ENCODE measurements at places on chromosomes 7 and 10. TPM values are rescaled to one million over a fixed set of nuclear protein-coding genes. Genes with fewer than 3 reads are reported as not detected.

GRCh38 chr7:29859524-29860185 lies 53.3 kb downstream of the WIPF3 start:
- no peak for DNase-seq

DNA sequence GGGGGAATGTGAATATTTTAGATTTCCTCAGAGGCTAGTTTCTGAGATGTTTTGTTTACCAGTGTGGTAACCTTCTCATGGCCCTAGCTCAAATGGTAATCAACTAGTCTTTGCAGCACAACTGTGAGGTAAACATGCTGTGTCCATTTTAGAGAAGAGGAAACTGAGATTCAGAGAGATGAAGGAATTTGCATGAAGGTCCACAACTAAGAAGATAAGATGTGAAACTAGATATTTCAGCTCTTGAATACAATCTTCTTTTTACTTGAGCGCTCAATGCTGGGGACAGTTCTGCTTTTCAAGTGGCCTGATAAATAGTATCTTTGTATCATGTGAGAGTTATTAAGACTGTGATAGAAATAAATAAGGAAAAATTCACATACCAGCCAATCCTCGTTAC lies 245.4 kb downstream of the AUTS2 start:
- no peak for DNase-seq

DNA sequence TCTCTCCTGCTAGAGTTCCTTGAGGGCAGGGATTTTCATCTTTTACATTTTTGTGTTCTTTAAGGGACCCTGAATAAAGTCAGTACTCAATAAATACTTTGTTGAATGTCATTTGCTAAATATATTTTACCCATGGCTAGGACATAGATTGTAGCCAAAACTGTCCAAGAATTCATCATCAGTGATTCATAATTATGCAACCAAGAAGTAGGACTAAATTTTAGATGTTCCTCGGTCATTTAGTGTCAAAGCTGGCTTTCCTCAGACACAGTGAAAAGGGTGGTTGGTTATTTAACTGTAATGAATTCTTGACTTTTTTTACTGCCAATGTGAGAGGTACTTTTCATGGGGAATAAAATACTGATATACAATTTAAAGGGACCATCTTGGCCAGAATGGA lies 3.3 kb downstream of the NUDT13 start:
- DNase-seq = no peak

DNA sequence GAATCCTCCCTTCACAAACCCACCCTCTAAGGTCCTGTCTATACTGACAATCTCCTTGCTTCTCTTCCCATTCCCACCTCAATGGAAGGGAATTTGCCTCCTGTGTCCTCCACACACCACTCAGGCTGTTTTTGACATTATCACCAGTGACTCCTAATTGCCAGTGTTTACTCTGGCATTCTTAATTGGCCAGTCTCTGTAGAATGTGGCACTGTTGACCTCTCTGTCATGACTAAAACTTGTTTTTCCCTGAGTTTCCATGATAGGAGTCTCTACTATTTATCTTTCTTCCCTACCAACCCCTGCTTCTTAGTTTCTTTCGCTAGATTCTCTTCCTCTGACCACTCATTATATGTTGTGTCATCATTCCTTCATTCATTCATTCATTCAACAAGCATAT lies 12.1 kb downstream of the SLC16A12 start:
- no peak for DNase-seq

The C10orf62 gene
- total RNA-seq = not detected

The DNAH11 gene
- total RNA-seq = 0.75 TPM

Data from ascending aorta (tissue), 2 donors.